ENCODE measurements at places on chromosomes 2 and 18. TPM values are rescaled to one million over a fixed set of nuclear protein-coding genes. Genes with fewer than 3 reads are reported as not detected.

Gene SPP2
- not detected for total RNA-seq

Gene ALPG
- total RNA-seq, result 3.3 TPM

Gene ATP6V1B1
- not detected for total RNA-seq

Gene DSEL
- 1.6 TPM for total RNA-seq

Gene TNP1
- not detected for total RNA-seq

Gene ICA1L
- 1.8 TPM for total RNA-seq

Gene AFG3L2
- 94.3 TPM for total RNA-seq

Gene SERPINB10
- total RNA-seq, result not detected

Gene NGEF
- total RNA-seq, result 25.6 TPM

Gene TMEM247
- total RNA-seq, result not detected

Gene REG3A
- 0.79 TPM for total RNA-seq

Gene TPO
- total RNA-seq, result 0.80 TPM

Gene C2orf80
- not detected for total RNA-seq

Gene CCDC150
- total RNA-seq, result 3.8 TPM

Gene OBSL1
- total RNA-seq, result 13.2 TPM

Gene NDC80
- total RNA-seq, result 6.8 TPM

Gene CPO
- total RNA-seq, result not detected

Gene WDPCP
- 3.4 TPM for total RNA-seq

Gene IL36RN
- not detected for total RNA-seq

Gene SERPINB3
- total RNA-seq, result not detected

Gene FBXO41
- total RNA-seq, result 2.4 TPM

Gene CHMP1B
- 80.1 TPM for total RNA-seq

Gene DLX1
- not detected for total RNA-seq

Gene COLEC11
- 0.47 TPM for total RNA-seq

Gene C18orf54
- 6.1 TPM for total RNA-seq

Gene YPEL5
- total RNA-seq, result 78.7 TPM

Gene IL37
- 0.99 TPM for total RNA-seq

Gene PDE1A
- 3.9 TPM for total RNA-seq

Gene CACNB4
- total RNA-seq, result 0.44 TPM

Gene TFPI
- 23.4 TPM for total RNA-seq

Gene CDH2
- 1.4 TPM for total RNA-seq
